ENCODE measurements at places on chromosomes 12 and 14.

DNA sequence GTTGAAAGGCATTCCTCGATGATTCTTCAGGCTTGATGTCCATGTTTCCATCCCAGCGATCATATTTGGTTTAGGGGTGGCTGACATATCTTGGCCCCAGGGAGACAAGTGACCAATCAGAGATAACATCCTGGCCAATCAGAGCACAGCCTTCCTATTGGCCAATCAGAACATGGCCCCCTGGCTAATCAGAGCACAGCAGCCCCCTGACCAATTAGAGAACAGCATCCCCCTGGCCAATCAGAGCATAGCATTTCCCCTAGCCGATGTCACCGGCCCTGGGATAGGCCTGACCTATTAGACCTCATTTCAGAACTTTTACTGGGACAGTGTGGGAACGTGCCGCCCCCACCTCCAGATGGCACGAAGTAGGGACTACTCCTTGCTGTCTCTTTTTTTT is 182.2 kb downstream of the AACS start:
- no peak for DNase-seq
- H3K4me3 ChIP-seq, result no peak overlapping the region
- H3K27me3 ChIP-seq, result no peaks in the 10 kb centered on the region
- H3K4me1 ChIP-seq, result no peaks in the 10 kb centered on the region

DNA sequence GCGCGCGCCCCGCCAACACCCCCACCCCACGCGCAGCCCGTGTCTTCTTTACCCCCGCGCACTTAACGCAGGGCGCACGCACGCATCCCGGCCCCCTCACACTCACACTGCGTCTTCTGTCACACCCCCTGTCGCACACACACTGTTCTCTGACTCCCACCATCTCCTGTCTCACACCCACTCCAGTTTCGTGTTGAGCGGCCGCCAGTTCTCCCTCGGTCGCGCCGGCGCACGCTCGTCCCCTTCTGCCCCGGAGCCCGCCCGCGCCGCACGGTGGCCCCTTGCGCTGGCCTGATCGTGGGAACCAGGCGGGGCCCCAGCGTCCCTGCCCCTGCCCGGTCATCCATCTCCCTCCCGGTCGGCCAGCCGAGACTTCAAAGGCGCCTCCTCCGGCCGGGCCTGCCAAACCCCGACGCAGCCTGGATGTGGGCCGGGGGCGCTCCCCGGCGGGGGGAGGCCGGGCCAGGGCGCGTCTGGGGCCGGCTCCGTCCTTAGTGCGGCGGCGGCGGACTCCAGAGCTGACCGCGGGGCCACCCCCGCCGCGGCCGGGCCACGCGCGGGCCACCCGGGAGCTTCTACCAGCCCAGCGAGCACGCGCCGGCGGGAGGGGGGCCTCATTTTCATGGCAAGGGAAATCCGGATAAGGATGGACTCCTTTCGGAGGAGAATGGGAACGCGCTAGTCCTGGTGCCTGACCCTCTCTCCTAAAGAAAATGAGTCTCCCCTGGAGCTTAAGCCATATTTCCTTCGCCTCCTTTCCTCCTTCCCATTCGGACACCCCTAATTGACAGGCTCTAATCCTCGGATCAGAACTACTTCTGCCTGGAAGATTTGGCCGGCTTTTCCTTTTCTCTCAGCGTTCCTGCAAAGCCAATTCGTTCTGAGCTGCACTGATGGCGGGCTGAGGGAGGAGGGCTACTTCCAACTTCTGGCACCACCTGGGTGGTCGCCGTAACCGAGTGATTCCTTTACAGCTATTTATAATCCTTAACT is 82.0 kb upstream of the HMGA2 start:
- DNase-seq, result peak; percentile 53
- no peaks in the 10 kb centered on the region for H3K36me3 ChIP-seq
- peak overlapping the region; percentile 73 for H3K4me3 ChIP-seq
- H3K4me1 ChIP-seq, result peaks cover 5% of the 10 kb centered on the region

DNA sequence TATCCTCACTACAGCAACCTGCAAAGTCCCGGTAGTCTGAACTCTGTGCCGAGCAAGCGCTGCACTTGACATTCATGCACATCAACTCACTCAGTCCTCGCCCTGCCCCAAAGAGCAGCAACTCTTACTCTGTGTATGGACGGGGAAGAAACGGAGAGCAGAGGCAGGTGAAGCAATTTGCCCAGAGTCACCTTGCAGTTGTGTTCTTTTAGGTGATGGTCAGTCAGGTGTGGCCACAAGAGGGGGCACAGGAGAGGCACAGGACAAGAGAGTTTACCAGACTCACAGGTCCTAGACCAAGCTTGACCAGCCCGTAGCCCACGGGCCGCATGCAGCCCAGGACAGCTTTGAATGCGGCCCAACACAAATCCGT is 39.1 kb downstream of the TSPAN11 start:
- DNase-seq, result peak; percentile 11
- H3K27me3 ChIP-seq, result peaks cover 5% of the 10 kb centered on the region
- H3K4me1 ChIP-seq, result no peaks in the 10 kb centered on the region
- no peak overlapping the region for H3K4me3 ChIP-seq
- no peak overlapping the region for H3K27ac ChIP-seq

GRCh38 chr14:88140874-88141273 is 135.9 kb downstream of the GPR65 start:
- H3K27ac ChIP-seq, result no peak overlapping the region
- H3K36me3 ChIP-seq, result no peaks in the 10 kb centered on the region
- no peaks in the 10 kb centered on the region for H3K27me3 ChIP-seq
- H3K4me3 ChIP-seq, result no peak overlapping the region
- no peak for DNase-seq

DNA sequence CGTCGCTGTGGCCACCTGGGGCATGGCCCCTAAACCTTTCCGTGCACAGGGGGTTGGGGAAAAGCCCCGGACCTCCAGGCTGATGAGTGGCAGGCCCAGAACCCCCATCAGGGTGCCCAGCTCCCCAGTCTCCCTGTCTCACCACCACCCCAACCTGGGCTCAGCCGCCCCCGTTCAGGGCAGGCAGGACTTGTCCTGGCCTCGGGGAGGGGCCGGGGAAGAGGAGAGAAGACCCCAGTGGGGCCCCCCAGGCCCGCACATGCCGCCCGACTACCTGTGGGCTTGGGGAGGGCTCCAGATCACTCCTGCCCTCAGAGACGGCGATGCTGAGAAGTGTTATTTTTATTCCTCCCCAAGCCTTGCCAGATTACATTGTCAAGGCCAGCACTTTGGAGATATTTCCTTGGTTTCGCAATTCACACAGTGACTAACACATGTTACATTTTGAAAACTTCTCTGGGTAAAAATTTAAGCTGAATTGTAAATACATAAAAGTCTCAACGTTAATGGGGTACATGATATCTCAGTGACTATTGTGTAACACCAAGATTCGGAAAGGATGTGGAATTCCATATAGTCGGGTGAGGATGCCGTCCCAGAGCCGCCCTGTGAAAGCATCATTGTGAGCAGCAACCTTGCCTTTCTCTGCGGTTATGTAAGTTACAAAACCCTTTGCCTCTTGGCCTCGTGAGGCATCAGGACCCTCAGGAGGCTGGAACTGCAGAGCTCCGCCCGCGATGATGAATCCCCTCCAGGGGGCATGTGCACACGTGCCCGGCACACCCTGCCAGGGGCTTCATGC is 85.6 kb upstream of the DIO3 start:
- H3K27ac ChIP-seq, result no peak overlapping the region
- H3K36me3 ChIP-seq, result no peaks in the 10 kb centered on the region
- H3K4me1 ChIP-seq, result no peaks in the 10 kb centered on the region
- H3K4me3 ChIP-seq, result no peak overlapping the region

DNA sequence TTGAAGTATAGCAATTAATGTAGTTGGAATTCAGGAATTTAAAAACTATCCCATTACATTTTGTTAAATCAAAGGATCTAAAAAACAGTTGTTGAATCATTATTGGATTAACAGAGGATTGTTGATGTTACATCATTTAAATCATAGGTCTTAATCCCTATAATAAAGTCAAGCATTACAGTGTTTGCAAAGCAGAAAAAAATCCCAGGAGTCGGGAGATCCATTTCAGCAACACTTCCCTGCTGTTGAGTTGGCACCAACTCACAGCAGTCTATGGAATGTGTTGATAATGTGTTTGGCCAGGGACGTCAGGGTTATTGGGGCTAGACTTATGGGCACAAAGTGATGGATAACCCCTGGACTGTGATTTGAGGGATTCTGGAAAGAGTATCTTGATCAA is 99.1 kb upstream of the TMTC1 start:
- no peak overlapping the region for H3K4me3 ChIP-seq
- no peaks in the 10 kb centered on the region for H3K36me3 ChIP-seq
- H3K4me1 ChIP-seq, result no peaks in the 10 kb centered on the region
- H3K27me3 ChIP-seq, result peaks cover 5% of the 10 kb centered on the region
- no peak for DNase-seq
- no peak overlapping the region for H3K27ac ChIP-seq

- H3K36me3 ChIP-seq, result peaks cover 60% of the 10 kb centered on the region
- H3K27ac ChIP-seq, result no peak overlapping the region
- H3K4me1 ChIP-seq, result no peaks in the 10 kb centered on the region
- no peak for DNase-seq
- H3K4me3 ChIP-seq, result no peak overlapping the region
- H3K27me3 ChIP-seq, result no peaks in the 10 kb centered on the region
These were observed 9.2 kb downstream of the PCBP2 start for GRCh38 chr12:53461059-53461458.

GRCh38 chr12:18345021-18345735 is 83.9 kb downstream of the PIK3C2G start:
- no peak overlapping the region for H3K4me3 ChIP-seq
- H3K4me1 ChIP-seq, result no peaks in the 10 kb centered on the region
- no peaks in the 10 kb centered on the region for H3K36me3 ChIP-seq
- DNase-seq, result no peak

GRCh38 chr12:124369827-124370378 is 75.0 kb downstream of the RFLNA start:
- no peaks in the 10 kb centered on the region for H3K27me3 ChIP-seq
- H3K4me3 ChIP-seq, result no peak overlapping the region
- H3K36me3 ChIP-seq, result peaks cover 8% of the 10 kb centered on the region
- H3K27ac ChIP-seq, result peak overlapping the region; percentile 61
- DNase-seq, result no peak

DNA sequence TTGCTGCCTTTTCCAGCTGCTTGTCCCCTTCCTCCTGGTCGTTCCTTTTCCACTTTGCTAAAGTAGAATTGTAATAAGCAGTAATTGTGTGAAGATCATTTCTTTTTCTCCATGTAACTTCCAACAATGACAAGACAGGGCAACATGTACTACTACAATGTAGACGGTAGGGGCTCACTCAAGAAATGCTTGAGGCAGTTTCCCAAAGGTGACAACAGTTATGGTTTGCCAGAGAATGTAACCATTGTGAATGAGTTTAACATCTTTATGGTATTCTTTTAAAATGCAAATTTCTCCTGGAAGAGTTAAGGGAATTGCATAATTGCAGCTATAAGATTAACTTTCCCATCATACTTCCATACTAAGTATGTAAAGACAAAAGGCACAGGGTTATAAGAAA is 23.8 kb upstream of the PHLDA1 start:
- no peak overlapping the region for H3K4me3 ChIP-seq
- no peak overlapping the region for H3K27ac ChIP-seq
- DNase-seq, result no peak
- no peaks in the 10 kb centered on the region for H3K27me3 ChIP-seq
- peaks cover 19% of the 10 kb centered on the region for H3K36me3 ChIP-seq
- H3K4me1 ChIP-seq, result no peaks in the 10 kb centered on the region

DNA sequence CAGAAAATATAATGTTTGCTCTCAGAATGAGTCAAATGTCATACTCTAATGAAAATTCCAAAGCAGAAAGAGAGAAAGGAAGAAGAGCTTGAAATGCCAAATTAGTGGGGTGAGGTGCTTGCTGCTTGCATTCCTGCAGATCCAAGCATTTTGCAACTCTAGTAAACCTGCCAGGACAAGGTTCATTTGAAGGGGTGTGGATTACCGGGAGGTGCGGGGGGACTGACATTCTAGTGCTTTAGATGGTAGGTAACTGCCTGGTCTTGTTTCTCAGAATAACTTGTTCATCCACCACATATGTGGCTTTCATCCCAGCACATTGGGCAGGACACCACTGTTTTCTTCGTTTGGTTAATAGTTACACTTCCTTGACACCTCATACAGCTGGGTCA is 144.4 kb downstream of the AKAP6 start:
- no peak for DNase-seq
- H3K36me3 ChIP-seq, result no peaks in the 10 kb centered on the region
- H3K4me1 ChIP-seq, result peaks cover 3% of the 10 kb centered on the region
- H3K4me3 ChIP-seq, result no peak overlapping the region
- H3K27me3 ChIP-seq, result no peaks in the 10 kb centered on the region

- DNase-seq, result no peak
- H3K4me3 ChIP-seq, result no peak overlapping the region
- H3K4me1 ChIP-seq, result no peaks in the 10 kb centered on the region
- H3K27ac ChIP-seq, result no peak overlapping the region
- H3K36me3 ChIP-seq, result no peaks in the 10 kb centered on the region
- H3K27me3 ChIP-seq, result no peaks in the 10 kb centered on the region
These were observed 99.6 kb downstream of the LIN7A start for GRCh38 chr12:80838024-80838658.

DNA sequence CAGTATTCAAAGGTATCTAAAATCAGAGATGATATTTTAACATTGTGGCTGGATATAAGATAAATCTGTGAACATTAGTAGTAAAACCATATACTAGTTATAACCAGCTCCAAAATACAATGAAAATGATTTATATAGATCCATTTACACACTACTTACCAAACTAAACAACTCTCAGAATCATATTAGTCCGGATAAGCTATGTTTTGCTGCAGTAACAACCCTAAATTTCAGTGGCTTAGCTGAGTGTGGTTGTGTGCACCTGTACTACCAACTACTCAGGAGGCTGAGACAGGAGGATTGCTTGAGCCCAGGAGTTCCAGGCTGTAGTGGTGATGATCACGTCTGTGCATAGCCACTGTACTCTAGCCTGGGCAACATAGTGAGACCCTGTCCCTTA is 23.8 kb downstream of the ZDHHC17 start:
- no peaks in the 10 kb centered on the region for H3K36me3 ChIP-seq
- H3K4me1 ChIP-seq, result no peaks in the 10 kb centered on the region
- H3K27me3 ChIP-seq, result no peaks in the 10 kb centered on the region
- no peak for DNase-seq
- H3K4me3 ChIP-seq, result no peak overlapping the region

GRCh38 chr14:89283327-89284060 is 133.5 kb downstream of the FOXN3 start:
- no peaks in the 10 kb centered on the region for H3K27me3 ChIP-seq
- no peaks in the 10 kb centered on the region for H3K36me3 ChIP-seq
- H3K27ac ChIP-seq, result no peak overlapping the region
- H3K4me3 ChIP-seq, result no peak overlapping the region

- H3K4me1 ChIP-seq, result no peaks in the 10 kb centered on the region
- H3K4me3 ChIP-seq, result no peak overlapping the region
- H3K36me3 ChIP-seq, result no peaks in the 10 kb centered on the region
- no peaks in the 10 kb centered on the region for H3K27me3 ChIP-seq
- DNase-seq, result no peak
These were observed 203.0 kb downstream of the SNAPC1 start for GRCh38 chr14:61965030-61965745.

DNA sequence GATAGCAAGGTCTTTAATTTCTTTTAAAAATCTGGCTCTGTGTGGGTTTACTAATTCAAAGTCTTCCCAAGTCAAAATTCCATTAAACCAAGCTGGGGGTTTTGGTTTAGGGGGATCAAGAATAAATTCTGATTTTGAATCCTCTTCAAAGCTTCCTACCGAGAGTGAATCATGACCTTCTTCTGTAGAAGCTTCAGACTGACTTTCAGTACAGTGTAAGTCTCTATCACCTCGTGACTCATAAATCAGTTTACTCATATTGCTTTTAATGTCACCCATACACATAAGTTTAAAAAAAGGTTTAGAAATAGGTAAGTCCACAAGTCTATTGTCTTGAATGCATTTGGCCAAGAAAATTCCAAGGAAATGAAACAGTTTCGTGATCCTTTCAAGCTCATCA is 80.6 kb upstream of the STRN3 start:
- peaks cover 8% of the 10 kb centered on the region for H3K36me3 ChIP-seq
- no peak for DNase-seq
- no peak overlapping the region for H3K4me3 ChIP-seq
- H3K4me1 ChIP-seq, result no peaks in the 10 kb centered on the region

All from endothelial cell of umbilical vein (primary cell).